ENCODE measurements at places on chromosomes 7 and 10.

DNA sequence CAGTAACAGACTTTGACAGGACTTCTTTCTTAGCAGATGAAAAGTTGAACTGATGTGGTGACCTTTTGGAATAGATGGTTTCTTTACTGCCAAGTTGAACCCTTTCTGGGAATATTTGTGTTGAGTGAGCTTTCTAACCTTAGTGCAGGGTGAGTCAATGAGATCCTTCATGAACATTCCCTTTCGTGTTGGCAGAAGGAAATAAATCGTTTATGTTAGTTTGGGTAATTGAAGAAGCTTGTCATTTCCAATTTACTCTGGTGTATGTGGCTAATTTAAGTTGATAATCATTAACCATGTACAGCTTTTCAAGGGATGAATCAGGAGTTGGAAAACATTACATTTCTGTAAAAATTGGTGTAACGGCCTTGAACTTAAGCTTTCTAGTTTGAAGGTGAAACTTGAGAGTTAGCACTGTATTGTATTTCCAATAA, 43.4 kb downstream of the PTTG1IP2 start:
- DNase-seq, result no peak

DNA sequence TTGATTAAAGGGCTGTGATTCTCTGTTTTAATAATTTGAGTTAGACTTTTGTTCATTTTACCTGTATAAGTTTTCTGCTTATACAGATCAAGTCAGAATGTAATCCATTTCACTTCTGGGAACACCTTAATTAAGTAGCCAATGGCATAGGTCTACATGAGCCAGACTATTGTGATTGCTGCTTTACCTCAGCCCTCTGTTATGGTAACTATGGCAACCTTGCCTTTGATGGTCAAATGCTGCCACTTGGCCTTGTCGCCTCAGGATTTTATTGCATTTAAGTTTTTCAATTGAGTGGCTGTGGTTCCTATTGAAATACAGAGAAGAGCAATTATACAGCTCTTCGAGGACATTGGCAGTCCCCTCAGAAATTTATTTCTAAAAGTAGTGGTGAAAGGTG, 64.3 kb upstream of the TMEM106B start:
- DNase-seq, result no peak

GRCh38 chr10:119281581-119282071, 74.3 kb downstream of the GRK5 start:
- DNase-seq, result no peak

- DNase-seq, result peak; percentile 10
Observed at GRCh38 chr10:77877441-77878344, 48.9 kb downstream of the DLG5 start.

DNA sequence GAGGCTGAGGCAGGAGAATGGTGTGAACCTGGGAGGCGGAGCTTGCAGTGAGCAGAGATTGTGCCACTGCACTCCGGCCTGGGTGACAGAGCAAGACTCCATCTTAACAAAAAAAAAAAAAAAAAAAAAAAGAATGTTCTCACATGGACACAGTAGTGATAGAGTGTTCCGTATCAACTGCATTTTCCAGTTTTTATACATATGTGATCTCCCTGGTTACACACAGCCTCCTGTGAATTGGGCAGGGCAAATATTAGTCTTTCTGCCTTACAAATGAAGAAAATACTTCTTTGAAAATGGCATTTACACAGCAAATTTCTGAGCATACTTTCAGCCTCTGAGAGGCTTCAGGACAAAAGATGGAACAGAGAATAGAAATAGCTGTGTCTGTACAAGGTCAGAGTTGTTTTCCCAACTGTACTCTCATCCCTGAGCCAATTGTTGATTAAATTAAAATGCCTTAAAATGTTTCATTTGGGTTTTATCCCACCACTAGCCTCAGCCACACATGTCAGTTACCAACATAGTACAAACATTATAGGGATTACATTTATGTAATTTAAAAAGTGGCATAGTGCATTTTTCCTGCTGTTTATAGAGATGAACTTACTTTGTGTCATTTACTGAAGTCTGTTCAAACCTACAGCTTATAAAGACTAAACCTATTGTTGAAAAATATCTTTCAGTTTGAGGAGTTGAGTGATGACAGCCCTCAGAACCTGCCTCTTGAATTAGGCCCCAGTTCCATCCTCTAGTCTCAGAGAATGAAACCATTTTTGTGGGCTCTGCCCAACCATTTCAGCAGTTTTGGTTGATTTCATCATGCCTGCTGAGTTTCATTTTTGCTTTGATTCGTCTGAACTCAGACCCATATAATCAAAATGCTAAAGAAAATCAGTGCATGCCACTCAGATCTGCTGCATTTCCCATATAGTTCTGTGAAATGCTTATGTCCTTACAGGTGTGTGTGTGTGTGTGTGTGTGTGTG, 609.4 kb upstream of the C7orf33 start:
- DNase-seq, result no peak

DNA sequence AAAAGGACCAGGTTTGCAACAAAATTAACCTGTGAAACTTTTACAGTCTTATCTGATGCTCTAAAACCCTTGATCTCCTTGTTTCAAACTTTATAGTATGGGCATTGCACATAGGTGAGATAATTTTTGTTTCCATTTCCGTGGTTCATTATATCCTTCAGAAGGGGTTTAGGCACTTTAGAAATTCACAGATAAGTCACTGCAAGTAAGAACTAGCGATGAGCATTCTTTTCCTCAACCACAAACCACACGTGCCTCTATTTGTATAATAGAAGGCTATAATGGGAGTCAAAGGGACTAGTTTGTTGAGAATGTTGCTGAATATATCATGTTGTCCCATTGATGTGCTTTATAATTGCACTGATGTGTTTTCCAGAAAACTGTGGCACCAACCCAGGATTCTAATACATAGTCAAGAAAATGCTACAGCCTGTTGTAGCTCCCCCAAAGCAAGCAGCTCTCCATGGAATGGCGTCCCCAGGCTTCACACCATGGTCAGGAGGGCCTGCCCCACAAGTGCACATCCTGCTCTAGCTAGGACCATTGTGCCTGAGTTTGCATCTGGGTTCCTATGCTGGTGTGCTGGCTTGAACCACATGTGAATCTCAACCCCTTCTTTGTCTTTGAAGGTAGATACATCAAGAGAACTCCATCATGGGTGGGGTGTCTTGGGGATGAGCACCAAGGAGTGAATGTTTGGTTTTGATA, 14.0 kb upstream of the ATXN7L1 start:
- DNase-seq, result no peak

DNA sequence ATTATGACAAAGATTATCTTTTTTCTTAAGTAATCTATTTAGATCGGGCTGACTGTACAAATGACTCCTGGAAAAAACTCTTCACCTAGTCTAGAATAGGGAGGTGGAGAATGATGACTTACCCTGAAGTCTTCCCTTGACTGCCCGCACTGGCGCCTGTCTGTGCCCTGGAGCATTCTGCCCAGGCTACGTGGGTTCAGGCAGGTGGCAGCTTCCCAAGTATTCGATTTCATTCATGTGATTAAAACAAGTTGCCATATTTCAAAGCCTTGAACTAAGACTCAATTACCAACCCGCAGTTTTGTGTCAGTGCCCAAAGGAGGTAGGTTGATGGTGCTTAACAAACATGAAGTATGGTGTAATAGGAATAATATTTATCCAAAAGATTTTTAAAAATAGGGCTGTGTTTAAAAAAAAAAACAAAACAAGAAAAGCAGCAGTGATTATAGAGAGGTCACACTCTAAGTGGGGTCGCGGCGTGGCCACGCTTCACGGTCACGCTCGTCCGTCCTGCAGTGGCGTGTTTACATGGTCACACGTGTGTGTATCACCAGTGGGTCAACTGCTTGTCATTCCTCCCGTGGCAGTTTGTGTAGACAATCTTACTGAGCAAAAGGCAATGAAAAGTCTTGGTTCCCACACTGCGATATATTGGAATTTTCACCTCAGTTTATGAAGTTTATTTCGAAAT, 10.8 kb downstream of the INSIG1 start:
- DNase-seq, result no peak

GRCh38 chr7:112630565-112630964, 149.8 kb downstream of the LSMEM1 start:
- DNase-seq, result no peak

- DNase-seq, result no peak
Observed at GRCh38 chr7:43248961-43249822, 136.7 kb downstream of the HECW1 start.

GRCh38 chr7:96734343-96734742, 24.7 kb upstream of the SEM1 start:
- no peak for DNase-seq

- no peak for DNase-seq
Observed at GRCh38 chr7:63067897-63068585, 930.6 kb upstream of the ZNF722 start.

DNA sequence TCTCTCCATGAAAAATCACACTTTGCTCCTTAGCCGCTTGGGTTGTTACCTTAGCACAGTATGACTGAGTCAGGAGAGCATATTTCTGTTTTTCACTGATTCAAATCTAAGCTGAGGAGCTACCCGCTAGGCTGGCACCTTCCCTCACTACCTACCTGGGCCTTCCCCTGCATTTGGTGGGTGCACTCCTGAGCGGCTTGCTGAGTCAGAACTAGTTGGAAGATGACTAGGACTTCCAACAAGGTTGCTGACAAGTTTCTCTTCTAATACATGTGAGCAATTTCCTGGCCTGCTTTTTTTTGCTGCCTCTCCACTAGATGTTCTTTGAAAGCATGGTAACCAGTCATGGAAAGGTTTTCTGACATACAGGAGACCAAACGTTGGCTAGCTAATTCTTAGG, 43.8 kb upstream of the SEC61G start:
- no peak for DNase-seq

DNA sequence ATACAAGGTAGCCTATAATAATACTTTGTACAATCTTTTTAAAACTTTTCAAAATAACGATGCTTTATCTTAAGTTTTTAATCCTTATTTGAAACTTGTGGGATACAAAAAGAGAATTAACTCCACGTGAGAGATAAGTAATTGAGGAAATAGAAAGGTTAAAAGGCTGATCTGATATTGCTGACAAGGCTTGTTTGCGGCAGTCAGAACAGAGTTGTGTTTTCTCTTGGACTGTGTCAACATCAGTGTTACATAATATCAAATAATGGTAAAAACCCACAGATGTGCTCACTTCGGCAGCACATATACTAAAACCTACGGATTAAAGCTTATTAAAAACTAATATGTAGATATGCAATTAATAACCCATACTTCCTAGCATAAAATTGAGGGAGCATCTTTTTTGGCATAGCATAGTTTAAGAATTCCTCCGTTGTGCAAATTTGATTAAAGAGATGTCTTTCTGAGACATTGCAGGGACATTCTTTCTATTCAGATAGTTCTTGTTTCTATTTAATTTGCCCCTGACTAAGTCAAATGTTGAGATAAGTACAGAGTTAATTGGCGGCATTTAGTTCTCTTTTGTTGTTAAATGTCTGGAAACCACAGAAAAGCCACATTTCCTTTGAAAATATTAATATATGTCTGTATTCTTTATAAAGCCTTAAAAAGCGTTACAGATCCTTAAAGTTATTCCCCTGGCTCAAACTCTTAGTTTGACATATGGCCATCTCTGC, 63.3 kb downstream of the FAM185A start:
- no peak for DNase-seq

DNA sequence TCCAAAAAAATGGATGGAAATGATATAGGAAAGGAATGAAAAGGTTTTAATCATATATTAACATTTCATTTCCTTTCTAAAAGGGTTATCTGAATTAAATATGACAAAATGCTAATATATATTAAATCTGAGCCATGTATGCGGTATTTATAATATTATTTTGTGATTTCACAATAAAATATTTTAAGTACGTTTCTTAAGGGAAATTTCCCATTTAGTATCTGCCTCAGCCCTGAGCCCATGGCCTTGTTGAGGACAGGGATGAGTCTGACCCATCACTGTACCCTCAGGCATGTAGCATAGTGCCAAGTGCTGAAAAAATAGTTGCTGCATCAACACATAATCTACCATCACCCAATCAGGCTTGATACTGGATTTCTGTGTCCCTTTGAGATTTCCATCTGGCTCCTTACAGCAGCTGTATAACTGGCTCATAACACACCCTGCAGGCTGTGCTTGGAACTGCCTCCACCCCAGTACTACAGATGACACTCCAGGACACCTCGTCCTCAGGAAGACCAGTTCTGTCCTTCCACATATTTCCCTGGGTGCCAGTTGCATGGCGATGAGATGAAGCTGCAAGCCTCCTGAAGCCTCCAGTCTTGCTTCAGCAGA, 59.4 kb upstream of the ASAH2 start:
- DNase-seq, result no peak

DNA sequence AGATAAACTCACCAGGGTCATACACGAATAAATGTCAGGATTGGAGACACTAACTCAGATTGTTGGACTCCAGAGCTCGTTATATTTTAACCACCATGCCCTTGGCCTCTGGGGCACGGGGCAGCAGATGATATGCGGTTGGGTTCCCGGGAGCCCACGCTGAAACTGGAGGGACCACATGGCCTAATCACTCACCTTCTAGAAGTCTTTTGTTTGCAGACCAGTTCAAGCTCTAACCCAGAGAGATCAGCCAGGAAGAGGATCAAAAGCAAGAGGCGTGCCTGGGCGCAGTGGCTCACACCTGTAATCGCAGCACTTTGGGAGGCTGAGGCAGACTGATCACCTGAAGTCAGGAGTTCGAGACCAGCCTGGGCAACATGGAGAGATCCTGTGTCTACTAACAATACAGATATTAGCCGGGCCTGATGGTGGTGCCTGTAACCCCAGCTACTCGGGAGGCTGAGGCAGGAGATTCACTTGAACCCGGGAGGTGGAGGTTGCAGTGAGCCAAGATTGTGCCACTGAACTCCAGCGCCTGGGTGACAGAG, 42.6 kb upstream of the ECHDC3 start:
- no peak for DNase-seq

GRCh38 chr10:31574577-31574976, 255.6 kb downstream of the ZEB1 start:
- no peak for DNase-seq

GRCh38 chr7:69889338-69889975, 291.2 kb downstream of the AUTS2 start:
- DNase-seq, result no peak

DNA sequence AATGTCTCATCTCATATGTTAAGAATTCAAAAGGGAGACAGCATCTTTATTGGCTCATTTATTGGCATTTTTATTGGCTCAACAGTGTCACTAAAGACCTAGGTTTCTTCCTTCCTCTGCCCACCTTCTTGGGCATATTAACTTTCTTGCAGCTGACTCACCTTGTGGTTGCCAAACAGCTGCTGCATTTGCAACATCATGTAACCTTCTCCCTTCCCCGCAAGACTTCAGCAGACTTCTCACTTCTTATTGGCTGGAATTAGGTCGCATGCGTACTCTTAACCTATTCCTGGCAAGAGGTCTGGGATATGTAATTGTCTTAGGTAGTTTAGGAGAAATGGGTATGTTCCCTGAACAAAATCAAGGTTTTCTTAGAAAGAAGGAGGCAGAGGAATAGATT, 263.2 kb downstream of the POU6F2 start:
- DNase-seq, result no peak

DNA sequence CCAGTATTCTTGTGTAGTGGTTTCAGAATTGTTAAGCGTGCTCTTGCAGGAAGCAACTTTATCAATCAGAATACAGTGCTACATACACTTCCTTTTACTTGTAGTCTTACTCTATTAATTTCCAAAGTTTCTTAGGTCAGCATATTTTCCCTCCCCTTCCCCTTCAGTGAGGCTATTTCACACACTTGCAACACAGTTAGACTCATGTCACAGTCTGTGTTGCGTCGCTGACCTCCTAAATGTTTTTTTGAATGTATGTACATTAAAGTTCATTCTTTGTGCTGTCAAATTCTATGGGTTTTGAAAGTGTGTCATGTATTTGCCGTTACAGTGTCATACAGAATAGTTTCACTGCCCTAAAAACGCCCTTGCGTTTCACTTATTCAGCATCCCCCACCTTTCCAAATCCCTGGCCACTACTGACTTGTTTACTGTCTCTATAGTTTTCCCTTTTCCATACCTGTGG, 5.4 kb upstream of the HKDC1 start:
- no peak for DNase-seq

All from GM19239 (cell line).